Hindlimb muscle (tissue), 1 donor: ENCODE measurements at places on chromosomes 11 and 22.

DNA sequence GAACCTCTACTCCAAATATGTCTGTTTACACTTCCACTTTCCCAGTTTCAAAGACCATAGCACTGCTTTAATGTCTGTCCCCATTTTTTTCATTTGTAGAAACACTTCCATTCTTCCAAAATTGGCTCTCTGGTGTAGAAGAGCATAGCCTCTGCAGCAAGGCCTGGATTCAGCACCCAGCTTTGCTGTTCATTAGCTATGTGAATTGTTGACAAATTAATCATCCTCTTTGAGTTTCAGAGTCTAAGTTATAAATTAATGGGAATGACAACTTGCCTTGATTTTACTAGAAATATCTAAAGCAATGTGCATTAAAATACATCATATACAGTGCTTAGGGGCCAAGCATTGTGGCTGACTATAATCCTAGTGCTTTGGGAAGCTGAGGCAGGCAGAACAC, 22.4 kb downstream of the GRIA4 start:
- no peak for DNase-seq

DNA sequence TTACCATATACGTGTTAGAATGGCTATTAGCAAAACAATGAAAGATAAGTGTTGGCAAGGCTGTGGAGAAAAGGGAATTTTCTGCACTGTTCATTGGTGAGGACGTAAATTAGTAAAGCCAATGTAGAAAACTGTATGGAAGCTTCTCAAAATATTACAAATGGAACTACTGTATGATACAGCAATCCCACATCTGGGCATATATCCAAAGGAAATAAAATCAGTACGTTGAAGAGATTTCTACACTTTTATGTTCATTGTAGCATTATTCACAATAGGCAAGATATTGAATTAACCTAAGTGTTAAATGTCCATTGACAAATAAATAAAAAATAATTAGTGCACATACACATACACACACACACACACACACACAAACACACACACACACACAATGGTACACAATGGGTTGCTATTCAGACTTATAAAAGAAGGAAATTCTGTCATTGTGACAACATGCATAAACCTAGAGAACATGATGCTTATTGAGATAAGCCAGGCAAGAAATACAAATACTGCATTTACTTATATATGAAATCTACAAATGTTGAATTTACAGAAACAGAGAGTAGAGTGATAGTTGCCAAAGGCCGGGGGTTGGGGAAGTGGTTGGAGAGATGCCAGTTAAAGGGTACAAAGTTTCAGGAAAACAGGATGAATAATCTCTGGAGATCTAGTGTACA, 565.8 kb upstream of the LRRC4C start:
- no peak for DNase-seq

- DNase-seq = no peak
Measured at GRCh38 chr11:77278595-77279506, 22.6 kb downstream of the GDPD4 start.

GRCh38 chr11:59292611-59293010, 66.1 kb upstream of the OR5AN1 start:
- no peak for DNase-seq

DNA sequence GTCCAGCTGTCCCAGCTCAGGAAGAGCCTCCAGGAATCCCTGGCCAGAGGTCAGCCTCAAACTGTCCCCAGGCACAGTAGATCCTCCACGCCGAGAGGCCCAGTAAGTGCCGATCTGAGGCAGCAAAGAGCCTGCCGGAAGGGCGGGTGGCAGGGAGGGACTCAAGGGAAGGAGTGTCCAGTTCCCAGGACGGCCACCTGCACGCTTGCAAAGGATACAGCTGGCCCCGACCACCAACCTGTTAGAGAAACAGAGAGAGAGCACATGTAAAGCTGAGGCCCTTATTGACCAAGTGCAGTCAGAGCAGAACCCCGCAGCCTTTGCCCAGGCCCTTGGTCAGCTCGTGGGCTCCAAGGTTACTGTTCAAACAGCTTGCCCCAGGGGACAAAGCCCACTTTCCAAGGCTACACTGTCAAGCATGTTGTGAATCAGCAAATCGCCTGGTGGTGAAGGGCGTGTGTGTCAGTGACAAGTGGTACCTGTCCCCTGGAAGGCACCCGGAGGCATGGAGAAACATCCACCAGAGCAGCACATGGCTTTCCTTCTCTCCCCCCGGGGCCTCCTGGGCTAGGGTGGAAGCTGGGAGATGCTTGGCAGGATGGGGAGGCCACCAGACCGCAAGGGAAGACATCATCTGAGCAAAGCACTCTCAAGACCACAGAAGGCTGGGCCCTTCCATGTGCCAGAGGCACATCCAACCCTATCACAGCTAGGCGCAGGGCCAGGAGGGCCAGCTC, 42.6 kb upstream of the COMT start:
- no peak for DNase-seq

- no peak for DNase-seq
Measured at GRCh38 chr11:33891714-33892327, at the start of gene LMO2. LMO2 (minus strand) TSS chr11:33892076; CDS start chr11:33869716, 22,360 bp downstream.

DNA sequence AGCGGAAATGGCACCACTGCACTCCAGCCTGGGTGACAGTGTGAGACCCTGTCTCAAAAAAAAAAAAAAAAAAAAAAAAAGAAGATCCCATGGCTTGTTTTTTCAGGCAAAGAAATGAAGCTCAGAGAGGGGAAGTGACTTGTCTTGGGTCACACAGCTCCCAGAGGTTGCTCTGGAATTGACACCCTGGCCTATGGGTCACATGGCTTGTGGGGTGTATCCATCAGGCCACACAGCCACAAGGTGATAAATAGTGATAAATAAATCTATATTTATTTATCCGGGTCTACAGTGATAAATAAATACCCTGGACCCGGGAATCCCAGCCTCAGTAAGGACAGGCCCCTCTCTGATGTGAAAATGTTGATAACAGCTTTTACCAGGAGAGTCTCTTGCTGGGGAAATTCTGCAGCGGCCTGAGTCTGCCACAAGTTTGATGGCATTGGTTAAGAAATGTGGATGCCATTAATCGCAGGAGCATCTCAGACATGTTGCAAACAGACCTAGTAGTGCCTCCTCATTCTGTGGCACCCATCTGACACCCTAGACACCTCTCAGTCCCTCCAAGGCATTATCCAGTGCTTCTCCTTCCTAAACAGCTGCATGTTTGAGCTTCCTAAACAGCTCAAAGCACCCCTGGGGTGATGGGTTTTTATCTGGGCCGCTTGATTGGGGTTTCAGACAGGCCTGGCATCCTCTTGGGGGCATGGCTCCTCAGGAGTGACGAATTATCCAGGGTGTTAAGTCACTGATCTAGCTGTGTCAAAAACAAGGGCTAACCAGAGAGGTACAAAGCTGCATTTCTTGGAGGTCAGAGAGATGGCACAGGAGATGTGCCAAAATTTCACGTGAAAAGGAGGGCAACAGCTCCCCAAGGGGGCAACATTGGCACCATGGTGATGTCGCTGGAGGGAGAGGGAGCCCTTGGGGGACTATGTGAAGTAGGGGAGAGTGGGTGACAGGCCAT, 1.9 kb upstream of the EMID1 start:
- no peak for DNase-seq

DNA sequence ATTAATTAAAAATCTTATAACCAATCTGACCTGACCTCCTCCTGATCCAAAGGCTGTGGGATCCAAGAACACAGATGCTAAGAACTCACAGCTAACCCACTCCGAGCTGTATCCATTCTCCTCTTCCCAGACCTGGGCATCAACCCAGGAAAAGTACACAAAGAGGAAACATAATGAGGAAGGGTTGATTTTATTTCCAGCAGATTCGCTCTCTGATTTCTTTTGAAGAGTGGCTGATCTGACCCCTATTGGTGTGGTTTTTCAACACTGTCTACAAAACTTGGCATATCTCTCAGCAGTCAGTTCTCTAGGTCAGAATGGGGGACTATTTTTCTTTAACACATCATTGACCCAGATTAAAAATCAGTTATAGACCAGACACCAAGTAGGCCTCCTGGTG, 201.9 kb upstream of the UBASH3B start:
- DNase-seq = peak; percentile 49

GRCh38 chr11:15208378-15209222, 93.9 kb downstream of the INSC start:
- peak; percentile 56 for DNase-seq

DNA sequence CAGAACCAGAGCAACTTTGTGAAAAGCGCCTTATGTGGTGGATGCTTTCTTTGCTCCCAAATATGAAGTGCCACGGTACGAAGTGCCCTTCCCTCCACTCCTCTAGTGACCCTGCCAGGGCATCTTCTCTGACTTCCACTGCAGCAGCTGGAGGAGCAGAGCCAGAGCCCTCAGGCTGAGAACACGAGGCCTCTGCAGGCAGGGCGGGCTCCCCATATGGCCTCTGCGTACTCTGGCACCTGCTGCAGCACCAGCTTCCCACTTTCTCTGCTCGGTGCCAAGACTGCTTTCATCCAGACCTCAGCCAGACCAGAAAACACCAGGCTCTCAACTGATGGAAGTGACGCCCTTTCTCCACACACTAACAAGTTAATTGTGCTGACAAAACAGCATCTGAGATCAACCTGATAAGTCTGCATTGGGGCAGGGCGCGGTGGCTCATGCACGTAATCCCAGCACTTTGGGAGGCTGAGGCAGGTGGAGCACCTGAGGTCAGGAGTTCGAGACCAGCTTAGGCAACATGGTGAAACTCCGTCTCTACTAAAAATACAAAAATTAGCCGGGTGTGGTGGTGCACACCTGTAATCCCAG, 12.8 kb downstream of the UFD1 start:
- DNase-seq = no peak

- DNase-seq = no peak
Measured at GRCh38 chr11:23336961-23337360, 476.7 kb upstream of the CCDC179 start.

- DNase-seq = no peak
Measured at GRCh38 chr11:2444821-2445745, at the start of gene KCNQ1. KCNQ1 (plus strand) TSS chr11:2445008; CDS start chr11:2445099, 91 bp downstream.

DNA sequence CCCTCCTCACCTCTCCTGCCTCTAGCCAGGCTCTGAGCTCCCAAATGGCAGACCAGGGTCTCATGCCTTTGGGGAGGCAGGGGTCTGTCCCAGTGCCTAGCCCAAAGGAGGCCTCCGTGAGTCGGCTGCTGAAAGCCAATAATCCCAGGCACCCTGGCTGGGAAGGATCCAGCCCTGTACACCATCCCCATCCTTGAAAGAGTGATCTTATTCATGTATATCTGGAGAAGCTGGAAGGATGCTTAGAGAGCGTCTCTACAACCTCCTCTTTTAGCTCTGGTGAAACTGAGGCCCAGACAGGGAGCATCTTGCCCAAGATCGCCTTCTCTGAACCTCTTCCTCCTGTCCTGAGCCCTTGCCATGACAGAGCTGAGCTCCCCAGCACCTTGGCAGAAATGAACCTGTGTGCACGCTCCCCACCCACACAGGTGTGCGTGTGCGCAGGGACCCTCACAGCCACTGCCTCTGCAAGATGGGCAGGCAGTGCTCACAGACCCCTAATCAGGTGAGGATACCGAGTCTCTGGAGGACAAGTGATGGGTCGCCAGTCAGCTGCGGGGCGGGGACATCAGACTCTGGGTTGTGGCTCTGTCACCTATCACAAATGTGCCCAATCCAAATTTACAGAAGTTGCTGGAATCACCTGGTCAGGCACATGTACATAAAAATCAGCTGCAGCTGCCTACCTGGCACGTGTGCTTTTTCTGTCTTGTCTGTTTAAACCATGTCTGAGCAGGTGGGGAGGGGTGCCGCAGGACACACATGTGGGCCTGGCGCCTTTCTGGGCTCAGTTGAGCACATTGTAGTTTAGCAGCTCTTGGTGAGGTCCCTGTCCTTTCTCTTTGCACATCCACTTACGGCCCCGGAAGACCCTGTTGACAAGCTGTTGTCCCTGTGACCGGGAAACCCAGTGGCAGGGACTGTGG, 49.3 kb upstream of the WNT7B start:
- no peak for DNase-seq

- no peak for DNase-seq
Measured at GRCh38 chr11:72840780-72841179, 26.6 kb downstream of the ATG16L2 start.

DNA sequence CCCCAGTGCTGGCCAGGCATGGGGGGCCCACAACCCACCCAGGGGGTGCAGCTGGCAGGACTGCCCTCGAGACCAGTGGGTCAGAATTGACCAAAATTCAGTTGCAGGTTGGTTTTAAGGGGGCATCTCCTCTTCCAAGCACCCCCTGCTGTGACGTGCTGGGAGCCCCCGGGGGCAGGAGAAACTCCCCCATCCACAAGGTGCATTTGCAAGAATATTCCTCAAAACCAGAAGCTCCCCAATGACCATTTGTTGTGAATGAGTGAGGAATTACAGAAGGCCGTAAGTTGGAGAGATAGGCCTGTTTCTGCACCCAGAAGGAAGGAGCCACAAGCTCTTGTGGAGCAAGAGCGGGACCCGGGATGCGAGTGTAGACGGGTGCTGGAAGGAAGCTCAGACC, 414.5 kb downstream of the BRD1 start:
- DNase-seq = no peak

DNA sequence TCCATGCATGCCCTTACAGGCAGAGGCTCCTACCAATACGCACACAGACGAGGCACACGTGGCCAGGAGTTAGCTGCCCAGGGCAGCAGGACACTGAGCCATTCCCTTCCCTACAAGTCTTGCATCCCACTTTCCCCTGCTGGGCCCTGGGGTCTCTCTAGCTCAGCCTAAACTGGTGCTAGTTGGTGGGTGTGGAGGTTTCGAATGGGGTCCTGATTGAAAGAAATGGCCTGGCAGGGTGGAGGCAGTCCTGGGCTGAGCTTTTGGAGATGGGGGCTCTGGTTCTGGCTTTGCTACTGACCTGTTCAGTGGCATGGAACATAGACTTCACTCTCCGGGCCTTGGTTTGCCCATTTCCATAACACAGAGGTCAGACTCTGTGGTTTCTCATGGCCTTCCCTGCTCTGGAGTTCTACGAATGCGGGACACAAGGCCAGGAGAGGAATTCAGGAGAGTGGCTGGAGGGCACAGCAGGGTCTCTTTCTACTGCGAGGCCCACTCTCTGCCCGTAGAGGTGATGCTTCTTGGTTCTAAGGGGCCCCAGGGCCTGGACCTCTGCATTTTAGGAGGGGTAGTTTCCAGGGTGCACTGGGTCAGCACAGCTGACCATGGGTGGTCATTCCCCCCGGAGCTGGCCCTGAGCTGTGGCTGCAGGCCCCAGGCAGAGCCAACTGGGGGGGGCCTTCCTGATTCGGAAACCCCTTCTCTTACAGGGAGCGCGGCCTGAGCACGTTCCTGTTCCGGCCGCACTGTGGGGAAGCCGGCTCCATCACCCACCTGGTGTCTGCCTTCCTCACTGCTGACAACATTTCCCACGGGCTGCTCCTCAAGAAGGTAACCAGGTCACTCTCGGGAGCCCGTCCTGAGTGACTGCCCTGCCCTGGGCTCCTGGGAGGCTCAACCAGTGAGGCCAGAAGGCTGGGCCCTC, 40.0 kb downstream of the RNF141 start:
- no peak for DNase-seq

GRCh38 chr11:126993599-126993998, 7.0 kb downstream of the KIRREL3 start:
- no peak for DNase-seq

DNA sequence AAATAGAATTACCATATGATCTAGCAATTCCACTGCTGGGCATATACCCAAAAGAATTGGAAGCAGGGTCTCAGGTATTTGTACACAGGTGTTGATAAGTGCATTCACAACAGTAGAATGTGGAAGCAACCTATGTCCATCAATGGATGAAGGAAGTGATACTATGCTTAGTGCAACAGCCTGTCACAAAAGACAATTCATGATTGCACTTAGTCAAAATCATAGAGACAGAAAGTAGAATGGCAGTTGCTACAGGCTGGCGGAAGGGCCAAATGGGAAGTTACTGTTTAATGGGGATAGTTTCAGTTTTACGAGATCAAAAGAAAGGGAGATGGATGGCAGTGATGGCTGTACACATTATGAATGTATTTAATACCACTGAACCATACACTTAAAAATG, 42.0 kb downstream of the SGSM3 start:
- no peak for DNase-seq
